ENCODE measurements at places on chromosomes 11 and 22.

DNA sequence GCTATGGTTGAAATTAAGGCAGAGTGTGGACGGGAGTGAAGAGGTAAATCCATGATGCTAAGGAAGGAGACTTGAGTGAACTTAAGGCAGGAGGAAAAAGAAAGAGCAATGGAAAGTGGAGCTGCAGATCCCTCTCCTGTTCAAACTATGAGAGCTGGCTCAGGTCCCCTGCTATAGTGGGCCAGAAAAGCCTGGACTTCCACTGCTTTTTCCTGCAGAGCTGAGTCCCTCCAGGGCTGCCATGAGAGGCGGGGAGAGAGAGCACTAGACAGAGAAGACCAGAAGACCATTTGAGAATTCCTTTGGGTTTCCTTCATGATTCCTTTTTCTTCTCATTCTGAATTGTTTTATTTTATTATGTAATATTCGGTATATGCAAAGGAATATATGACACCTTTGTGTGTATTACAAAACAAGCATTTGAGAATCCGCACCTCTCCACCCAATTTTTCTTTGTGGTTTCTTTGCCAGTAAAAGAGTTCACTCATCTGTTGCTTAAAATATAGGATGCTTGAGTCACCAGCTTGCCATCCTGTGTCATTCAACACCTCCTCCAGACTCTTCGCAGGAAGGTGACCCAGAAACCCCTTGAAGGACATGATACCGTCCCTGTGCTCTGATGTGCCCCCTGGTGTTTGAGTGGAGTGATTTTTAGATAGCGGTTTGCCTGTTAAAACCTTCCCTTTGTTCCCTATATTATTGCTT is 24.4 kb downstream of the SREBF2 start:
- peaks cover 5% of the 10 kb centered on the region for H3K4me1 ChIP-seq
- no peak overlapping the region for H3K4me3 ChIP-seq
- peak; percentile 65 for DNase-seq
- H3K27ac ChIP-seq = no peak overlapping the region

- no peaks in the 10 kb centered on the region for H3K4me1 ChIP-seq
- H3K4me3 ChIP-seq = no peak overlapping the region
- H3K36me3 ChIP-seq = no peaks in the 10 kb centered on the region
- H3K27me3 ChIP-seq = no peaks in the 10 kb centered on the region
Measured at GRCh38 chr22:32018056-32018455, 25.0 kb upstream of the SLC5A1 start.

DNA sequence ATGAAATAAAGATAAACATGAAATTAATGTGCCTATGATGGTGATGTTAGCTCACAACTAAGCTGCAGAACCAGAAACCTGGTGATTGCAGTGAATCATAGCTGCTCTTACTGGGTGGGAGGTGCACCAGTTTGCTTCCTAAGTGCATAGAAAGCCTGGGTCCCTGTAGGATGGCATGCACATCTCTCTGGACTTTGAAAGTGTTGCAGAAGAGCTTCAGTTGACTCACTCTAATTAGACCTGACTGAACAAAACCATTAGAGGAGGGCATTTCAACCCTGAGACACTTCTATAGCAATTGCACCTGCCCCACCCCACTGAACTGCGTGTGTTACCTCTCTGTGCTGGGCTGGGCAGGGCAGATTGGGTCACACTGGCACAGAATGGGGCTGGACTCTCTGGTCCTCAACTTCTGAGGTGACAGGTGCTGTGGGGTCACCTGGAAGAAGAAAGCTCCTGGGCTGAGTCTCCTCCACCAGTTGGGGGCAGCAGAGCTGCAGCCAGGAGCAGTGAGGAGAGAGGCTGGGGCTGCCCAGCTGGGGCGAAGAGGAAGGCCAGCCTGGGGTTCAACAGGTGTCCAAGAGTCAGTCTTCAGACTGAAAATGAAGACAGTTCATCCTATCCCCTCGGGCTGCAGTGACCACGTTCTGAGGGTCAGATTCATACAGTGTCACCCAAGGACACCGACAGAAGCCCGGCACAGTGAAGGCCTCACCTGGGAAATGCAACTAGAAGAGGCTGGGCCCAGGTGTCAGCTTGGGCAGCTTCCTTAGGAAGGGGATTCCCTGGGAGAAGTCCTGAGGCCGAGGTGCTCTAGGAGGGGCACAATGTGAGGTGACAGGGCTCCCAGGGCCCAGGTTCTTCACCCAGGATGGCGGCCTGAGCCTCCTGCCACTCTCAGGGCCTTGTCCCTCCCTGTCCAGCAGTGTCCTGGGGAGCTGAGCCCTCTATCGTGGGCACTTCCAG is 58.1 kb downstream of the GGTLC2 start:
- no peak overlapping the region for H3K27ac ChIP-seq
- H3K27me3 ChIP-seq = no peaks in the 10 kb centered on the region
- H3K4me1 ChIP-seq = no peaks in the 10 kb centered on the region
- no peaks in the 10 kb centered on the region for H3K36me3 ChIP-seq

DNA sequence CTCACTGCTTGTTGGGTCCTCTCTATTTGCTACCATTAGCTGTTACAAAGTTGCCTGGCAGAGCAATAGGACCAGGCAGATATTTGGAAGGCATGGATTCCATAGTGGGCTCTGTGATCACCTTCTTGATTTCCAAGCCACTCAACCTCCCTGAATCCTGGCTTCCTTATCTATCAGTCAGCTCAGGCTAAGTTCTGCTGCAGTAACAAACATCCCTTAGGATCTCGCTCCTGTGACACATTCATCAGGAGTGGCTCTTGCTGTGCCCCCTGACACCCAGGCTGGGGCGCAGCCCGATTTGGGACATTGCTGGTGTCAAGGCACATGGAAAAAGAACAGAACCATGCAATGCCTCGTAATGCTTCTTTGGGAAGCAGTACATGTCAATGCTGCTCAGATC is 503.9 kb downstream of the TBC1D22A start:
- DNase-seq = no peak
- no peaks in the 10 kb centered on the region for H3K4me1 ChIP-seq
- no peaks in the 10 kb centered on the region for H3K27me3 ChIP-seq
- H3K36me3 ChIP-seq = no peaks in the 10 kb centered on the region

- no peak overlapping the region for H3K4me3 ChIP-seq
- no peaks in the 10 kb centered on the region for H3K36me3 ChIP-seq
- no peak for DNase-seq
- H3K4me1 ChIP-seq = no peaks in the 10 kb centered on the region
- H3K27me3 ChIP-seq = peaks cover 3% of the 10 kb centered on the region
- H3K27ac ChIP-seq = no peak overlapping the region
Measured at GRCh38 chr22:35563211-35563610, 22.6 kb downstream of the RASD2 start.

GRCh38 chr11:47987781-47988180 is 7.4 kb downstream of the PTPRJ start:
- DNase-seq = no peak
- H3K4me1 ChIP-seq = peaks cover 6% of the 10 kb centered on the region
- no peaks in the 10 kb centered on the region for H3K36me3 ChIP-seq

GRCh38 chr22:31631436-31631835 is 30.6 kb downstream of the PISD start:
- no peak for DNase-seq
- H3K4me3 ChIP-seq = peak overlapping the region; percentile 60
- peaks cover 12% of the 10 kb centered on the region for H3K4me1 ChIP-seq

DNA sequence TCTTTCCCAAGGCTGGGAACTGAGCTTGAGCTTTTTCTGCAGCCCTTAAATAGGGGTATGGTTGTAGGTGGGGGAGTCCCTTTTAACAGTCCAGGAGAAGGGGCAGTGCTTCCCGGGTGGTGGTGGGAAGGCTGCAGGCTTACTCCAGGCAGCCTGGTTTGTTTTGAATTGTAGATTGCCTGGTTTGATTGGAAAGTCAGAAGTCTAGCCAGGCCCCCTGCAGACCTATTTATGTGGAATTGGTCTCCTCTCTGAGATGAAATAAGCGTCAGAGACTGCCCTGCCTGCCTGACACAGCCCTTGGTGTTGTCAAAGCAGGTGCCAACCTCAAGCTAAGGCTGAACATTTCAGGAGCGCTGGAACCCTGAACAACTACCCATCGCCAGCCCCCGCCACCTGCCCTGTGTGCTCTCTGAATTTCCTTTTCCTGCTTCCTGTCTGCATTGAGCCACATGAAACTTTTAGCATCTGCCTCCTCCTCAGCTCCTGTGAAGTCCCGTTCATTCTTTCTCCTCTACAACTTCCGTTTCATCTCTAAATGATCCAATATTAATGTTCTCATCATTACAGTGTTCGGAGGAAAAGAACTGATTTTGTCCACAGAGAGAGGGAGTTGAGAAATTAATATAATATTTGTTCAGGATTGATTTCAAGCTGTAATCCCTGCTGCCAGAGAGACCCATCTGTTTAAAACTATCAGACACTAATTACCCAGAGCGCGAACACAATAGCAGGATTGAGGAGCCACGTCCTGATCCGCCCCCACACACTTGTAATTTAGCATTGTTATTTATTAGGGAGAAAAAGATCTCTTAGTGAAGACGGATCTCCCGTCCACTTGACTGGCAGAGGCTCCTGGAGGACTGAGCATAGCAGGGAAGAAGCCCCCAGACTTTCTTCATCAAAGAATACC is 136.5 kb downstream of the TRIM29 start:
- no peaks in the 10 kb centered on the region for H3K4me1 ChIP-seq
- peaks cover 2% of the 10 kb centered on the region for H3K27me3 ChIP-seq
- DNase-seq = no peak
- H3K36me3 ChIP-seq = no peaks in the 10 kb centered on the region
- H3K27ac ChIP-seq = no peak overlapping the region

GRCh38 chr22:40396882-40397281 is 26.5 kb downstream of the SGSM3 start:
- peaks cover 5% of the 10 kb centered on the region for H3K4me1 ChIP-seq
- peak overlapping the region; percentile 56 for H3K27ac ChIP-seq
- peaks cover 2% of the 10 kb centered on the region for H3K36me3 ChIP-seq
- H3K4me3 ChIP-seq = no peak overlapping the region

GRCh38 chr11:4610258-4610935 is 2.4 kb upstream of the TRIM68 start:
- no peak overlapping the region for H3K27ac ChIP-seq
- H3K4me1 ChIP-seq = peaks cover 5% of the 10 kb centered on the region
- DNase-seq = peak; percentile 3
- H3K4me3 ChIP-seq = no peak overlapping the region
- H3K36me3 ChIP-seq = no peaks in the 10 kb centered on the region
- H3K27me3 ChIP-seq = no peaks in the 10 kb centered on the region

GRCh38 chr11:22742157-22742613 is 75.8 kb downstream of the GAS2 start:
- H3K27me3 ChIP-seq = no peaks in the 10 kb centered on the region

GRCh38 chr11:126400019-126400418 is 44.5 kb downstream of the ST3GAL4 start:
- no peak overlapping the region for H3K27ac ChIP-seq
- peaks cover 5% of the 10 kb centered on the region for H3K4me1 ChIP-seq
- no peaks in the 10 kb centered on the region for H3K36me3 ChIP-seq
- no peak for DNase-seq
- H3K4me3 ChIP-seq = no peak overlapping the region
- no peaks in the 10 kb centered on the region for H3K27me3 ChIP-seq

- H3K27ac ChIP-seq = no peak overlapping the region
- peaks cover 11% of the 10 kb centered on the region for H3K4me1 ChIP-seq
- H3K27me3 ChIP-seq = no peaks in the 10 kb centered on the region
- H3K4me3 ChIP-seq = no peak overlapping the region
- no peaks in the 10 kb centered on the region for H3K36me3 ChIP-seq
- DNase-seq = no peak
Measured at GRCh38 chr11:46234311-46234710, 43.2 kb upstream of the CREB3L1 start.

GRCh38 chr22:39989633-39990032 is 5.1 kb upstream of the FAM83F start:
- H3K27me3 ChIP-seq = peaks cover 9% of the 10 kb centered on the region
- no peak overlapping the region for H3K27ac ChIP-seq
- H3K4me1 ChIP-seq = no peaks in the 10 kb centered on the region
- H3K4me3 ChIP-seq = no peak overlapping the region

- no peak overlapping the region for H3K27ac ChIP-seq
- no peak for DNase-seq
- H3K27me3 ChIP-seq = no peaks in the 10 kb centered on the region
- no peak overlapping the region for H3K4me3 ChIP-seq
- no peaks in the 10 kb centered on the region for H3K4me1 ChIP-seq
Measured at GRCh38 chr11:17188675-17189074, 19.1 kb downstream of the PIK3C2A start.

DNA sequence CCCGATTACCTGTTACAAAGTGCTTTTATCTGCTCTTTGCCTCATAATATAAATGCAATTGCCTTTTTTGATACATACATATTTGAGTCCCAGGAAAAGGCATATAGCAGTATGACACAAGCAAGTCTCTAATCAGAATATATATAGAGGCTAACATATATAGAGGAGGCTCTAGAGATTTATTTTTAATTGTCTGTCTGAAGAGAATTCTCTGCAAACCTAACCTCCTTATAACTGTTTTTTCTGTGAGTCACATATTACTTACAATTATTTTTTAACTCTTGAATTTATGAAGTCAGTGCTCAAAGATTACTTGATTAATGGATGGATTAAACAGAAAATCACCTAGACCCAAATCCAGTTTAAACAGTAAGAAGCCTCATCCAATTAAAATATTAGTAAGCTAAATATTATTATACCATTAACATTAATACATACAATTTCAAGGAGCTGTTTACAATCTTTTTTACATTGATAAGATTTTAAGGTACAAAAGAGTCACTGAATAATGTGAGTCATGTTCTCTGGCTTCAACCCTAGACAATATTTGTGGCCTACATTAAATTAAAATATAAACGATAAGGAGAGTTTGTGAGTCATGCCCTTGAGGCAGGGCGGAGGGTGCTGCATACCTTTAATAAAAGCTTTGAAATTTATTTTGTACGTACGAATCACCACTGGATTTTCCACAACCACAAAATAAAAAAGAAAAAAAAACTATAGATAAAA is 19.2 kb upstream of the MMP13 start:
- H3K36me3 ChIP-seq = no peaks in the 10 kb centered on the region
- DNase-seq = peak; percentile 64
- no peaks in the 10 kb centered on the region for H3K27me3 ChIP-seq
- H3K4me3 ChIP-seq = no peak overlapping the region

- DNase-seq = no peak
- no peak overlapping the region for H3K4me3 ChIP-seq
- no peaks in the 10 kb centered on the region for H3K36me3 ChIP-seq
- H3K27me3 ChIP-seq = no peaks in the 10 kb centered on the region
- no peaks in the 10 kb centered on the region for H3K4me1 ChIP-seq
- no peak overlapping the region for H3K27ac ChIP-seq
Measured at GRCh38 chr11:32781721-32782120, 12.7 kb downstream of the CCDC73 start.

GRCh38 chr11:59818572-59818971 is 8.0 kb upstream of the MRPL16 start:
- DNase-seq = no peak
- no peak overlapping the region for H3K4me3 ChIP-seq
- H3K27me3 ChIP-seq = no peaks in the 10 kb centered on the region
- no peaks in the 10 kb centered on the region for H3K4me1 ChIP-seq

- no peaks in the 10 kb centered on the region for H3K27me3 ChIP-seq
- H3K4me3 ChIP-seq = peak overlapping the region; percentile 86
- peaks cover 19% of the 10 kb centered on the region for H3K4me1 ChIP-seq
- DNase-seq = peak; percentile 93
Measured at GRCh38 chr22:19943082-19944026, 1.7 kb upstream of the TXNRD2 start.

DNA sequence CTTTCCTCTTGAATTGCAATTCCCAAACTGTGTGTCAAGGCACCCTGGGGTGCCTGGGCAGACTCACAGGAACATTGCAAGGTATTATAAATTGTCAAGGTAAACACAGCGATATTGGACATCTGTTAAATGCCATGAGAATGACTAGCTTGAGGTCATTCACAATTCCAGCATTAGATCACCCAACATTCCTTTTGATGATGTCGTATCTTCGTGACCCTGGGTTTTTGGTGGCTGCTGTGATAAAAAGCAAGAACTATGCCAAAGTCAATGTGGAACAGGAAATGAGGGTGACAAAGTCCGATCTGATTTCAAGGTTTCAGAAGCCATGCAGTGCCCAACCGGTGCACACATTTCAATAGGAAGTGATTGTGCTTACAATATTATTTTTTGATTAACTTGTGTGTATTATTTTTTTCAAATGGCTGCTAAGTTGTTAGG is 458.4 kb downstream of the MIAT start:
- H3K27ac ChIP-seq = no peak overlapping the region
- no peaks in the 10 kb centered on the region for H3K27me3 ChIP-seq
- peaks cover 15% of the 10 kb centered on the region for H3K4me1 ChIP-seq
